ENCODE measurements at places on chromosomes 5 and 9.

- no peak for DNase-seq
Measured at GRCh38 chr9:133518200-133518599, 6.6 kb downstream of the MYMK start.

- peak; percentile 66 for DNase-seq
Measured at GRCh38 chr5:178116143-178116885, 3.0 kb downstream of the N4BP3 start.

DNA sequence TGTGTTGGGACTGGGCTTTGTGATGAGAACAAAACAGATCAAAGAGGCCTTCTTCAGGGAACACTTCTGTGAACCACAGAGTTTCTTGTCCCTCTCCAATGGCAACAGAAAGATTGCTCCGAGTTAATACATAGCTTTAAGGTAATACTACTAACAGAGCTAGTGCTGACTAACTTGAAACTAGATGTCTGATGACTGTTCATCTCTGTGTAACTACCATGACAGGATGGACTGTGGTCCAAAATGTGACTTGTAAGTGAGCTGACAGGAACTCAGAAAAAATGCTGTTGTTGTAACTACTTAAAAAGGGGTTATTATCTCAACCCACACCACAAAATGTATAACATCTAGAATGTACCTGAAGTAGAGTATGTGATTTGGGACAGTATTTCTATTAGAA, 630.2 kb upstream of the DMAC1 start:
- no peak for DNase-seq

DNA sequence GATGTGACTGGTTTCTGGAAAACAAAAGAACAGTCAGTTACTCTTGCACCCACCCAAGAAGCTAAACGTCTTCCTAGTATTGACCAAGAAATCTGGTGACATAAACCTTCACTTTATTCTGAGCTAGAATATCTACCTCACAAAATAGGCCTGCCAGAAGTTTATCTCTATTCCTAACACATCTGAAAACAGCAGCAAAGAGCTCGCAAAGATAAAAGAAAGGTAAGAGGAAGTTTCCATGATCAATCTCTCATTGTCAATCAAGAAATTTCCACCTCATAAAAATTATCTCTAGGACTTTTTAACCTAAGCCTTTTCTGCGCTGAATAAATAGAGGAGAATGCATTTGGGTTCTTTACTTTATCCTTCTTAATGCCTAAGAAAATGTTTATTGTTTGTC, 17.3 kb upstream of the ZNF474 start:
- DNase-seq, result no peak
